Dermis microvascular lymphatic vessel endothelial cell (primary cell): ENCODE measurements at places on chromosomes 2 and 18. TPM values are rescaled to one million over a fixed set of nuclear protein-coding genes. Genes with fewer than 3 reads are reported as not detected.

ITGA6 gene
- total RNA-seq = 146 and 305 TPM in 2 replicates

ASAP2 gene
- 29.8 and 30.0 TPM in 2 replicates for total RNA-seq

CNTNAP5 gene
- not detected in 2 replicates for total RNA-seq

DNA sequence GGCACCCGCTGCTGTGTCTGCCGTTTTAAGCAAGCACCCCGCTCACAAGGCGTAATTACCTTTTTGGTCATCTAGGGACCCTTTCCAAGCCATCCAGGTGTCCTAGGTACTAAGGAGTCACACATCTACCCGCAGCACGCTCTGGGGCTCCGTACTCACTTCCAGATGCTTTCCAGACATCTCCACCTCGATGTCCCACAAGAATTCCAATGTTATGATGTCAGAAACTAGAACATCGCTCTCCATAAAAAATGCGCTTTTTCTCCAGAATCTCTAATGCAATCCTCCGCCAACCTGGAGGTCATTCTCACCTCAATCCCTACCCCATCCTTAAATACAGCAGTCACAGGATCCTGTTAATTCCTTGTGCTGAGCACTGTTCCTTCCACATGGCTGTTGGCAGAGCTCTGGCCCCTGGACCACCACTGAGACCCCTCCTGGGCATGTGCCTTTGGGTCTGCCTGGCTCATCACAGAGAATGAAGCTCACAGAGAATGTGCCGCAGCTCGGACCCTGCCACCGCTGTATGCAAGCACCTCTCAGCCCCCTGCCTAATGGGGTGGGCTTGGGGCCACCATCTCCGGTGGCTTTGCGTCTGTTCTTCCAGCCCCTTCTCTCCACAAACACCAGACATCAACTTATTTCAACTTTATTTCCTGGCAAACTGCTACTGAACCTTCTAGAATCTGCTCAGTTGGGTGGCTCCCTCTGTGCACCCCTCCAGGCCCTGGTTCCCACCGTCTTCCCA, 4.6 kb upstream of the PXDN start:
- DNase-seq = no peak

GRCh38 chr2:160910681-160911080, 249.5 kb upstream of the TANK start:
- peak; percentile 54 for DNase-seq

GRCh38 chr18:24878289-24878688, 417.9 kb downstream of the HRH4 start:
- peak; percentile 76 for DNase-seq

- DNase-seq = no peak
Measured at GRCh38 chr2:210442878-210443277, 33.7 kb downstream of the LANCL1 start.

DNA sequence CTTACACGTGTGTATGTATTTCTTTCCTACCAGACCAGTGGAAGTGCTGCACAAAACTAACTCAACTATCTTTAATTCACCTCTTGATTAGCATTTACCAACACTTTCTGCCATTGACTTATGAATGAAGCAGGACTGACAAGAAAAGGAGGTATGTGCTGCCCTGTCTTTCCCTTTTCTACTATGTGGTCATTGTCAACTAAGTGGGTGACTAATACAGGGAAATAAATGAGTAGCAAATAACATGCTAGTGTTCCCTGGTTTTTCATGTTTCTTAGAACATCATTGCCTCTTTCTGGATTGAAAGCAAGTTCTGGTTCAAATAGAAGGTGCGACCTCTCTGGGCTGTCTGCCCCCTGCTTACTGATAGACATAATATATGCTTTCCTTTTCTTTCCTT, 58.0 kb downstream of the LINC00305 start:
- no peak for DNase-seq

DNA sequence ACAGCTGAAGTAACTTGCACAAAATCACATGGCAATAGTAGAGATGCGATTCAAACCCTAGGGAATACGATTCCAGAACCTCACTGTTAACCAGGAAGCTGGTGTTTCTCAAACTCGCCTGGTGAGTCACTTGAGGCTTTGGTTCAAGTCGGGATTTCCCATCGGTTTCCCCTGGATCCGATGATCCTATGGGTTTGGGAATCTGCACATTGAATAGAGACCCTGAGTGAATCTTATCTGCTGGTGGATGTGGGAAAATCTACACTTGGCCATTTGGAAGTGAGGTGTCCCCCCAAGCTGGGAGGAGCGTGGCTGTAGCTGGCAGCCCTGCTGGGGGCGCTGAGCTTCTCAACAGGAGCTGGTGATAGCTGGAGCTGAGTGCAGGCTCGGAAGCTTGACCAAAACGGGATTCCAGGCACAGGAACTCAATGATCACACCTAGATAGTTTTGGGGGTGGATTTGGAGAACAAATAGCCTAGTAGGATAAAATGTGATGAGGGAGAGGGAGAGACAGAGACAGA, 135.4 kb downstream of the PRKCE start:
- no peak for DNase-seq

- no peak for DNase-seq
Measured at GRCh38 chr2:17416884-17417391, 101.3 kb downstream of the RAD51AP2 start.

DNA sequence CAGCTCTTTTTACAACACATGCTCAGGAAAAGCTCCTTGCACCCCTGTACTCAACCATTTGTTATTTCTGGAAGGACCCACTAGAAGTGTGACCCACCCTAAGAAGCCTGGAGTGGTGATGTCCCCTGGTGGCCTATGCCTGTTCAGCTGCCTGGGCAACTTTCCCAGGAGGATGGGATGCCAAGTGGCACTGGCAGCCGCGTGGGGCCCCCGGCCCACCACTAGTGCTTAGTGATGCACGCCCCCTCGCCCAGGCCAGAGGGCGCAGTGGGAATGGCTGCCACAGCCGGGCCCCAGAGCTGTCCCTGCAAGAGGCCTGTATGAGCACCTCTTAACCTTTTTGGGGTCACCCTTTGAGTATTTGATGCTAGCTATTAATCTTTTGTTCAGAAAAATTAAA, 18.1 kb downstream of the IMPA2 start:
- no peak for DNase-seq

GRCh38 chr2:15539999-15540398, 21.1 kb downstream of the NBAS start:
- no peak for DNase-seq

- no peak for DNase-seq
Measured at GRCh38 chr18:45553723-45554388, 61.4 kb upstream of the SLC14A2 start.

DNA sequence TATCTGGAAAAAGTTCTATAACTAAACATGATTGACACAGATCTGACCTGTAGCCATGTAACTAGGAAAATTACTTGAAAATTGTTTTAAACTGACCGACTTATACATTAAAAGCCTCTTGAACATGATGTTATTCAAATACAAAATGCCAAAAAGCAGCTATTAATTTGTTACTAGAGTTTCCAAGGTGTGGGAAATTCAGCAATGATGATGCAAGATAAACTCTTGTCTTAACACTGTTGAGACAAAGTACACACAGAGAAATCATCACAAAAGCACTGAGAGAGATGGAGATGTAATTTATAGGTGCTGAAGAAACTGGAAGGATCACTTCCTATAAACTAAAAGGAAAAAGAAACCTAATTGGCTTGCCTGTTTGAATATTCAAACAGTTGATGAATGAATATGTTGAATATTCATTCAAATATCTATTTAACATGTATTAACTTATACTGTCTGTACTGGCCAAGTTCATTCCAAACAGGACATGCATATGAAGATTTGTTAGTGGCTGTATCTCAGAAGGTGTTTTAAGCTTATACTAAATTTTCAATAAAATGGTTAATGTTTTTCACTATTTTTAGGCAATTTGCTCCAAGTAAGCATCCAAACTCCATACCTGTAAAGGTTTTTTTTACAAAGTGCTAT, 34.6 kb upstream of the WDR75 start:
- DNase-seq = no peak

DNA sequence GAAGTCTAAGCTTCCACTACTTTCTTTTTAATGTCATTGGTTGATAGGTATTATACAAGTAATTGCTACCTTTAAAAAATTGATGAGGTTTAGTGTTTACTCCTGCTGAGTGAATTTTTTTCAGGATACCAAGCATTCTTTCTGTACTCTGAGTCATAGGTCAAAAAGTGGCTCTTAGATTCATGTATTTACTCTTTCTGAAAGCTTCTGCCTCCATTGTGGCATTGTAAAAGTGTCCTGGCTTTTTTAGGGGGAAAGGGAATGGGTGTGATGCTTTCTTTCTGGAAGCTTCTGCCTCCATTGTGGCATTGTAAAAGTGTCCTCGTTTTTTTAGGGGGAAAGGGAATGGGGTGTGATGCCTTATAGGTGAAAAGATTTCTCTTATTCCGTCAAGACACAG, 286.5 kb downstream of the LPIN1 start:
- no peak for DNase-seq
